Right atrium auricular region (tissue), 2 donors: ENCODE measurements at places on chromosomes 6 and 20.

- DNase-seq: no peak
- H3K27me3 ChIP-seq: no peaks in the 10 kb centered on the region
- H3K36me3 ChIP-seq: no peaks in the 10 kb centered on the region
- H3K27ac ChIP-seq: no peak overlapping the region
- no peak overlapping the region for H3K4me3 ChIP-seq
These were observed 28.4 kb downstream of the IL20RA start for GRCh38 chr6:137016356-137016755.

DNA sequence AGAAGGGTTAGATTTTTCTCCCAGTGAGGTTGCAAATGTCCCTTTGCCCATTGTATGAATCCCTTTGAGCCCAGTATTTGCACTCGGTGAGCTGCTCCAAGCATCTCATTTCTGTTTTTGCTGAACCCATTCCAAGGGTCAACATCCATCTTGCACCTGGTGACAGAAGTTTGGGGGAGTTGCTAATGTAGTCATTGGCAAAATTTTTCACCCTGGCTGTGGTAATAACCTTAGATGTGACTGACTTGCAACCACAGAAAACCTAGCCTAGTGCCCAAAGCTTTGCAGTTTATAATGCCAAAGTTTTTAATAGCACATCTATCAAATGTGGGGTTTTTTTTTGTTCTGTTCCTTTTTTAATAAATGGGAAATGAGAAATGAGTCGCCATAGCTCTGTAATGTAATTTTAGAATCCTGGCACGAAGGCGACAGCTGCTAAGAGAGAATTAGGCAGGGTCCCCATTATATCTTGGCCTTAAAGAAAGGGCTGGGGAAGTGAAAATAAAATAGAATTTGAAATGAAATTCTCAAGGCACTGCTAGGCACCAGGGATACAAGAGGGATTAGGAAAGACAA lies 682.8 kb downstream of the KIF16B start:
- no peaks in the 10 kb centered on the region for H3K27me3 ChIP-seq
- no peak overlapping the region for H3K27ac ChIP-seq
- DNase-seq: no peak

- no peaks in the 10 kb centered on the region for H3K4me1 ChIP-seq
- no peak overlapping the region for H3K4me3 ChIP-seq
- DNase-seq: no peak
- no peak overlapping the region for H3K27ac ChIP-seq
- no peaks in the 10 kb centered on the region for H3K36me3 ChIP-seq
These were observed 84.6 kb upstream of the JAG1 start for GRCh38 chr20:10758446-10758845.

- H3K36me3 ChIP-seq: no peaks in the 10 kb centered on the region
- H3K4me1 ChIP-seq: no peaks in the 10 kb centered on the region
- H3K27me3 ChIP-seq: no peaks in the 10 kb centered on the region
- no peak overlapping the region for H3K27ac ChIP-seq
- no peak overlapping the region for H3K4me3 ChIP-seq
These were observed 171.6 kb upstream of the ID4 start for GRCh38 chr6:19665613-19665909.

- DNase-seq: no peak
- no peaks in the 10 kb centered on the region for H3K36me3 ChIP-seq
- H3K4me3 ChIP-seq: no peak overlapping the region
- H3K4me1 ChIP-seq: no peaks in the 10 kb centered on the region
- H3K27ac ChIP-seq: no peak overlapping the region
- no peaks in the 10 kb centered on the region for H3K27me3 ChIP-seq
These were observed 4.8 kb downstream of the F13A1 start for GRCh38 chr6:6315660-6316059.

GRCh38 chr20:50218987-50219435 lies 28.4 kb downstream of the CEBPB start:
- no peak for DNase-seq
- no peak overlapping the region for H3K27ac ChIP-seq
- no peak overlapping the region for H3K4me3 ChIP-seq
- H3K36me3 ChIP-seq: no peaks in the 10 kb centered on the region

DNA sequence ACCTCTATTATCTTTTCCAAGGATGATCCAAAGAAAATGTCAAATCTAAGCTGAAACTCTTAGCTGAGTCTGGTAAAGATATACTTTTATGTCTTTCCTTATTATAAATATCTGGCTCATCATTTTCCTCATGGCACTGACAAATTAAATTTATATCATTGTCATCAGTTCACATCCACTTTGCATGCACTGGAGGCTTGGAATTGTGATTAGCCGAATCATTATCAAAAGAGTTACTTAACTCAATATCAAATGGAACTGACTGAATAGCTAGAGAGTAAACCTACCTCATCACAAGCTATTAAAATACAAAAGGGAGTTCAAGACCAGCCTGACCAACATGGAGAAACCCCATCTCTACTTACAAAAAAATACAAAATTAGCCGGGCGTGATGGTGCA lies 713.9 kb upstream of the MARCKS start:
- H3K27me3 ChIP-seq: no peaks in the 10 kb centered on the region
- H3K36me3 ChIP-seq: no peaks in the 10 kb centered on the region
- no peak overlapping the region for H3K27ac ChIP-seq
- no peak overlapping the region for H3K4me3 ChIP-seq
- DNase-seq: no peak
- no peaks in the 10 kb centered on the region for H3K4me1 ChIP-seq

- H3K4me1 ChIP-seq: no peaks in the 10 kb centered on the region
- no peak overlapping the region for H3K4me3 ChIP-seq
- no peak overlapping the region for H3K27ac ChIP-seq
- no peak for DNase-seq
These were observed 66.4 kb upstream of the PDE10A start for GRCh38 chr6:165729307-165729936.

DNA sequence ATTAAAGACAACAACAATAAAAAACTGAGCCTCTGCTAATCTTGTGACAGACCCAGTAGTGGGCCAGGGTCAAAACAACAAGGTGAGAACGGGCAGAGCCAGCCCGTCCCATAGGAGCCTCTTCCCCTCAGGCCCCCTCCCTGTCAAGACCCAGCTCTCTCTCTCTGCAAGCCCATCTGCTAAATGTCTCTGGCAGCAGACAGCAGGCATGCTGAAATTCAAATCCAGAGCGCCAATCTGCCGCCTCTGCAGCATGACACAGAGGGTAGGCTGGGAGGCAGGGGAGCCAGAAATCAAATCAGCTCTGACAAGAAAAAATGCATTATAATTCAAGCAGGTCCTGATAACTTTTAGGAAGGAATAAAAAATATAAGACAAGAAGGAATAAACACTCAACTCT lies 26.3 kb downstream of the METTL24 start:
- H3K4me1 ChIP-seq: peaks cover 5% of the 10 kb centered on the region
- no peaks in the 10 kb centered on the region for H3K36me3 ChIP-seq
- no peak for DNase-seq
- H3K4me3 ChIP-seq: no peak overlapping the region
- H3K27ac ChIP-seq: no peak overlapping the region
- H3K27me3 ChIP-seq: no peaks in the 10 kb centered on the region

GRCh38 chr6:166415833-166416347 lies 33.1 kb upstream of the MPC1 start:
- H3K36me3 ChIP-seq: peaks cover 41% of the 10 kb centered on the region
- no peak overlapping the region for H3K27ac ChIP-seq
- no peaks in the 10 kb centered on the region for H3K4me1 ChIP-seq
- no peak for DNase-seq
- no peaks in the 10 kb centered on the region for H3K27me3 ChIP-seq
- H3K4me3 ChIP-seq: no peak overlapping the region

DNA sequence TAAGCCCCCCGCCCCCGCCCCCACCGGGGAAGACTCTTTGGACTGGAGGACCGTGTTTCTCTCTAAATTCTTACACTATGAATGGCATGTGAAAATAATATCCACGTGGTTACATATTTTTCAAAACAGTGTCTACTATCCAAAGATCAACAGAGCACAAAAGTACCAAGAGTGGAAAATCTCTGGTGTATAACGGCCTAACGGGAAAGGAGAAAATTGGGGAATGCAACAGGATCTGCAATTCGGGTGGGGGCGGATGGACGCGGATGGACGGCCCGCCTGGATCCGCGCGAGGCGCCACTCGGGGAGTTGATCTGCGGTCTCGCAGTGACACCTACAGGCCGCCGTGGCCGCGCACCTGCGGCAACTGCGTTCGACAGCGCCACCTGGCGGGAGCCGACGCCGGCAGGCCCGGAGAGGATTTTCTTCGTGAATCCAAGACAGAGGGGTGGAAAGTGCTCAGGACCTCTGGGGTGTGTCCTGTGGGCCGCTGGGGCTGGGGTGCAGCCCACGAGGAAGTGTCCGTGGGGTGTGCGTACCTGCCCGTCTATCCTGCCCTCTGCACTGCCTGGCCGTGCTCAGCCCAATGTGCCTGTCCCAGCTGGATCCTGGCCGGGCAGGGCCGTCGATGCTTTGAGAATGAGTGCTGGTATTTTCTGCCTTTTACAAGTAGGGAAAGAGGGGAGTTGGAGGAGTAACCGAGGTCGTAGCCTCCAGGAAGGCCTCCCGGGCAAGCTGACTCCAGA lies 18.6 kb downstream of the ANKRD60 start:
- H3K36me3 ChIP-seq: no peaks in the 10 kb centered on the region
- no peak overlapping the region for H3K27ac ChIP-seq
- no peak overlapping the region for H3K4me3 ChIP-seq
- peak; percentile 84 for DNase-seq
- H3K4me1 ChIP-seq: no peaks in the 10 kb centered on the region

- H3K4me3 ChIP-seq: no peak overlapping the region
- H3K36me3 ChIP-seq: no peaks in the 10 kb centered on the region
- H3K4me1 ChIP-seq: peaks cover 33% of the 10 kb centered on the region
- DNase-seq: no peak
These were observed 38.4 kb upstream of the ARHGAP18 start for GRCh38 chr6:129748212-129748900.

GRCh38 chr20:43302936-43303335 lies 113.2 kb upstream of the PTPRT start:
- no peaks in the 10 kb centered on the region for H3K27me3 ChIP-seq
- H3K36me3 ChIP-seq: no peaks in the 10 kb centered on the region
- H3K4me3 ChIP-seq: no peak overlapping the region
- H3K4me1 ChIP-seq: no peaks in the 10 kb centered on the region
- DNase-seq: no peak

- no peaks in the 10 kb centered on the region for H3K36me3 ChIP-seq
- H3K27me3 ChIP-seq: no peaks in the 10 kb centered on the region
- no peak overlapping the region for H3K27ac ChIP-seq
- H3K4me3 ChIP-seq: no peak overlapping the region
These were observed 25.8 kb upstream of the TNFRSF21 start for GRCh38 chr6:47335466-47335865.

DNA sequence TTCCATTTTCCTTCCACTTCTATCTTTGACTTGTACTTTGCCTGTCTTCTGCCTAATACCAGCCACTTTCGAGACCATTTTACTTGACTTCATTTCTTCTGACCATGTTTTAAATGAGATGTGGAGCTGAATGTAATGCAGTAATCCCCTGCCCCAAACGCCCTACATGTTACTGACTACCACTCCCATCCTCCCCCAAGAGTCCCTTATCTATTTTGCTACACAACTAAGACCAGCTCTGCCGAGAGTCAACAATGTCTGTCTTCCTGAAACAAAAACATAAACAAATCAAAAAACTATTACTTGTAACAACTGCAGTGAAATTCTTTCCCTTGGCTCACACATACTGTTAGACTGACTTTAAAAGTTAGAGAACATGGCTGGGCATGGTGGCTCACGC lies 27.1 kb upstream of the KIAA1586 start:
- no peaks in the 10 kb centered on the region for H3K36me3 ChIP-seq
- DNase-seq: no peak
- H3K27me3 ChIP-seq: no peaks in the 10 kb centered on the region
- no peaks in the 10 kb centered on the region for H3K4me1 ChIP-seq

- H3K4me1 ChIP-seq: no peaks in the 10 kb centered on the region
- H3K4me3 ChIP-seq: no peak overlapping the region
- H3K36me3 ChIP-seq: no peaks in the 10 kb centered on the region
- no peak for DNase-seq
- H3K27ac ChIP-seq: no peak overlapping the region
These were observed 51.2 kb downstream of the ISM1 start for GRCh38 chr20:13271977-13272975.

GRCh38 chr20:46342451-46343347 lies 34.4 kb upstream of the CDH22 start:
- H3K4me3 ChIP-seq: no peak overlapping the region
- H3K27me3 ChIP-seq: no peaks in the 10 kb centered on the region
- no peak overlapping the region for H3K27ac ChIP-seq
- H3K4me1 ChIP-seq: no peaks in the 10 kb centered on the region
- no peaks in the 10 kb centered on the region for H3K36me3 ChIP-seq

DNA sequence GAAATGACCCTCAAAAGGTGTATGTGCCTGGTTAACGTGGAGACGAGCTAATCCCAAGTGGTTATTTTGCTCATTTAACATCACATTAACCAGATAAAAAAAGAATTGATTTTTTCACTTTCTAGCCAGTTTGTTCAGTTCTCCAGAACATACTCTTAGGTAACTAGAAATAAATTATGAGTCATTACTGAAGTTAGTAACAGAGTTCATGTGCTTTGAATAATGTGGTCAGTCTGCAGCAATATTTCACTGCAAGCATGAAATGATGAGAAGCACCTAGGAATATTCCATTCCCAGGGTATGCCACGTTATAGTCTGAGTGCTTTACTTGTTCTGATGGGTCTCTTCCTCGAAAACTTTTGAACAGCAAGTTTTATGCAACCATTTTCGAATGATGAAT lies 138.3 kb upstream of the INSM1 start:
- H3K36me3 ChIP-seq: no peaks in the 10 kb centered on the region
- H3K4me3 ChIP-seq: no peak overlapping the region
- no peak for DNase-seq
- H3K27ac ChIP-seq: no peak overlapping the region
